ENCODE measurements at places on chromosomes 7 and 10.

DNA sequence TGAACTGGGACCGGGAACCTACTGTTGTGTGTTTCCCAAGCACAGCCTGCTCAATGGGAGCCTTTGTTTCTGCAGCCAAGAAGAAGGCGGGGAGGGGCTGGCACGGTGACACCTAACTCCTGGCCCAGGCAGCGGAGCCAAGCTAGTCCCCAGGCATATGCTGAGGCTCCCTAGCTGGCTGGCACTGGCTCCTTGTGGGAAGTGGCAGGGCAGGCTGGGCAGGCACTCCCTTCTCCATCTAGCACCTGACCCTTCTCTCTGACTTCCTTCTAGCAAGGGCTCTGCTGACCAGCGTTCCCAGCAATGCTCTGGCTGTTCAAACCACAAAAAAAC lies 325.0 kb downstream of the PLXNA4 start:
- no peak for DNase-seq

DNA sequence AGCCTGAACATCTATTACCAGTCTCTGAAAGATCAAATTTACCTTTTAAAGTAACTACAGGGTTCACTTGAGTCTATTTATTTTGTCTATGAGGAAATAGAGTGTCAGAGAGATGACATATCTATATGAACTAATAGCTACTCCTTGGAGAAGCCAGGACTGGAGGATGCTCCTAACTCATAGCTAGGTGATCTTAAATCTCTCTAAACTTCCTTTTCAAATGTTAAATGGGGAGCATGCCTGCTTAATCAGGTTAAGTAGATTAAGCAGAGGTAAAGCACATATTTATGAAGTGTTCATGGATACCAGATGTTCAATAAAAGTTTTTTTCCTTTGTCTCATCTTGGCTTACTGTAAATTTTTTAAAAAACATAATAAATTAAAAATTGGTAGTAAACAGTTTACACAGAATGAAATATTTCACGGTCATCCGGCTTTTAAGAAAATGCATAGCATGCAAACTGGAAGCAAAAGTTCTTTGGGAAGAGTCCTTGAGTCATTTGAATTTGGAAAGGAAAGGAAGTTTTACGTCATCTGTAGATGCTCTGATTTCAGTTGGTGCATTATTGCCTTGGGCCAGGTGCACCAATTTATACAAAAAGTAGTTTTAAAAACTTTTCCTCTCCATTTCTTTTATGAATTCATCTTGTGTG lies 155.1 kb downstream of the BICC1 start:
- DNase-seq: no peak

- no peak for DNase-seq
Measured at GRCh38 chr7:117017702-117018266, 64.5 kb downstream of the ST7 start.

DNA sequence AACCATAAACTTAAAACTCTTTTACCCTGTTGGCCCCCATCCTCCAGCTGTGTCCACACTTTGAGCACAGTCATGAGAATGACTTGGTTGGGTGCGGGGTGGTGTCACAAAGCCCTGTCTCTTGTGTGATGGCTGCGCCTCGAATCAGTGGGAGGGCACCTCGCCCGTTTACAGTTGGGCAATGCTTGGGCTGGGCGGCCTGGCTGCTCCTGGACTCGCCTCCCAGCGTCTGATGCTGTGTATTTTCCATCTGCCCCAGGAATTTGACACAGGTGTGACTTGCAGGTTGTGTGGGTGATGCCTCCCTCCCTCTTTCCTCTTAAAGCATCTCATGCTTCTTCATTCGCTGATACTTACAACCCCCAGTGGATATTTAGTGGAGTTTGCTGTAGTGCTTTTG lies 33.7 kb downstream of the CHST12 start:
- no peak for DNase-seq

DNA sequence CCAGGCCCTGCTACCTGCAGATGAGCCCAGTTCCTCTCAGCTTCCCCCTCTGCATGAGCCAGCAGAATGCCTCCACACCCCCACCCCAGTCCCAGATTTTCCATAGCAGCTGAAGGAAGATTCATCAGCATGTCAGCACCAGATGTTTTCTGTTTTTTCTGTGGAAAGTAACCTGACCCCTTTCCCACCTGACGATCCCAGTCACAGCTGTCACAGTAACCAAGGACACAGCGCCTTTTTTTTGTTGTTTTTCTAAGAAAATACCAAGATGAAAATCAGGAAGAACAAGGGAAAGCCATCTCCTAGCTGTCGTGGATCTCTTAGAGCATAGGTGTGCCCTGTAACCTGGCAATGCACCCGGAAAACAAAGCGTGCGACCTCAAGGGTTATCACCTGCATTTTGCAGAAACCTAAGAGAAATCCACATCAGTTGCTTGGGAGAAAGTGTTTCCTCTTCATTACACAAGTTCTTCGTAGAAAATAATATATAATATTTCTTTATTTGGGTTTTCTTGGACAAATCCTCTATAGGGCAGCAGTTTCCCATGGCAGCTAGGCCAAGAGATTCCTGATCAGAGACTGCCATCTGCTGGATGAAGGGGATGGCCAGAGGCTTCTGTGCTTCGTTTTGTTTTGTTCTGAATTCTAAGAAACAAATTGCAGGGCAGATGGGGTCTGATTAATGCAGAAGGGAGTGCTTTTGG lies 401.9 kb downstream of the TNS3 start:
- no peak for DNase-seq

GRCh38 chr10:133104963-133105640 lies 17.4 kb downstream of the ADGRA1 start:
- no peak for DNase-seq

GRCh38 chr10:24215196-24215595 lies 6.3 kb downstream of the KIAA1217 start:
- DNase-seq: no peak

- DNase-seq: no peak
Measured at GRCh38 chr10:120802935-120803334, 48.2 kb upstream of the WDR11 start.

DNA sequence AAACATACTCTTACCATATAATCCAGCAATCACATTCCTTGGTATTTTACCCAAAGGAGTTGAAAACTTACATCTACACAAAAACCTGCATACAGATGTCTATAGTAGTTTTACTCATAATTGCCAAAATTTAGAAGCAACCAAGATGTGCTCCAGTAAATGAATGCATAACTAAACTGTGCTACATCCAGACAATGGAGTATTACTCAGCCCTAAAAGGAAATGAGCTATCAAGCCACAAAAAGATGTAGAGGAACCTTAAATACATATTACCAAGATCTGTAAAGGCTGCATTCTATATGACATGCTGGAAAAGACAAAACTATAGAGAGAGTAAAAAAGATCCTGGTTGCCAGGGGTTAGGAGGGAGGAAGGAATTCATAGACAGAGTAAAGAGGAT lies 21.8 kb upstream of the CH25H start:
- DNase-seq: no peak

DNA sequence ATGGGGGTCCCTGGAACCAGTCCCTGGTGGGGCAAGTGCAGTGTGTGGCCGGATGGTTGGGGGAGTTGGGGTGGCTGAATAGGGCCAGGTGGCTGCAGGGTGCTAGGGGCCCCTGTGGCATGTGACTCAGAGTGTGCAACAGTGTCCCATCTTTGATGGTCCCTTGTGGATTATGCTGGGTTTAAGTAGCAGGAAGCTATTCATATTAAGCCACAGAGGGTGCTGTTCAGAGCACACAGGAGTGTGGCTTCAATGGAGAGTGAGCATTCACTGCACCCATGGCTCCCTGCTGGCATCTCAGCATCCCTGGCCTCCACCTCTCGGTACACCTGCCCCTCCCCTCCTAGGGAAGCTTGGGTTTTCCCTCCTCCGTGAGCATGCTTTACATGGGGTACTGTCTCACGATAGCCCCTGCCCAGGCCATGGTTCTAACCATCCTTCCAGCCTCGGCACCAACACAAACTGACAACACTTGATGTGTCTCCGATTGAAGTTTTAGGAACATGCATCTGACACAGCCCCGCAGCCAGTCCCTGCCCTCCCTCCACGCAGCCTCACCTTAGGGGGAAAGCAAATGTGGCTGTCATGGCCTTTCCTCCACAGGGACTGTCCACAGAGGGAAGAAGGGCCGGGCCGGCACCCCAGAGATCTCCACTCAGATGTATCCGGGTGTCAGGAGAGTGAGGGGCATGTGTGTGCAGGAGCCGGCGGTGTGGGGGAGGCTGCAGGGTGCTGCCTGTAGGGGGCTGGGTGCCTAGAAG lies 30.4 kb upstream of the PPIF start:
- no peak for DNase-seq

DNA sequence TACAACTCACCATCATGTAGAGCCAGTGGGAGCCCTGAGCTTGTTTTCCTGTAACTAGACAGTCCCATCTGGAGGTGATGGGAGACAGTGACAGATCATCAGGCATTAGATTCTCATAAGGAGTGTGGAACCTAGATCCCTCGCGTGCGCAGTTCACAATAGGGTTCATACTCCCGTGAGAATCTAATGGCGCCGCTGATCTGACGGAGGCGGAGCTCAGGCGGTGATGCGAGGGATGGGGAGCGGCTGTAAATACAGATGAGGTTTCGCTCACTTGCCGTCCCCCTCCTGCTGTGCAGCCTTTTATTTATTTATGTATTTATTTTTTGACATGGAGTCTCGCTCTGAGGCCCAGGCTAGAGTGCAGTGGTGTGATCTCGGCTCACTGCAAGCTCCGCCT lies 139.3 kb downstream of the CAMK1D start:
- DNase-seq: no peak

DNA sequence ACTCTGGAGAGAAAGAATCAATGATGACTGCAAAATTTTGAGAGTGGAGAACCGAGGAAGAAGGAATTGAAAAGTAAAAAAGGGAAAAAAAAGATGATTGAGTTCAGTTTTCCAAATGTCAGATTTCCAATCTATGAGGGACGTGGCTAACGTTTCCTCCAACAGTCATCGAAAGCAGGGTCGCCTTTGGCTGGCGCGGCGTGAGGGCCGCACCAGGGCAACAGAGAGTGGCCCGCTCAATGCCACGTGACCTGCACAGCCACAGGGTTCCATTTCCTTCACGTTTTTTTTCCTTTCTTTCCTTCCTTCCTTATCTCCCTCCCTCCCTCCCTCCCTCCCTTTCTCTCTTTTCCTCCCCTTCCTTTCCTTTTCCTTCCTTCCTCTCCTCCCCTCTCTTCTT lies 101.9 kb downstream of the WDR37 start:
- no peak for DNase-seq

DNA sequence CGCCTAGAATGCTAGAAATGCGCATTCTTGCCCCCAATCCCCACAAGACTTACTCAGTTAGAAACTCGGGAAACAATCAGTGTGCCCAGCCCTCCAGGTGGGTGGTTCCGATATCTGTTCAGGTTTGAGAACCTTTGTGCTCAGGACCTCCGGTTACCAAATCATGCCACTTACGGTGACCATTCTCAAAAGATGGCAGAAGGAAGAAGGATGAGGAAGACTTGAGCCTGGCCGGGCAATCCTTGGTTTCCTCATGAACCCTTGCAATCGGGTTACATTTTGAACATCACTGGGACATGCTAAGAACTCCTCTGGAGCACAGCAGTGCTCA lies 52.1 kb downstream of the RBM17 start:
- DNase-seq: no peak

DNA sequence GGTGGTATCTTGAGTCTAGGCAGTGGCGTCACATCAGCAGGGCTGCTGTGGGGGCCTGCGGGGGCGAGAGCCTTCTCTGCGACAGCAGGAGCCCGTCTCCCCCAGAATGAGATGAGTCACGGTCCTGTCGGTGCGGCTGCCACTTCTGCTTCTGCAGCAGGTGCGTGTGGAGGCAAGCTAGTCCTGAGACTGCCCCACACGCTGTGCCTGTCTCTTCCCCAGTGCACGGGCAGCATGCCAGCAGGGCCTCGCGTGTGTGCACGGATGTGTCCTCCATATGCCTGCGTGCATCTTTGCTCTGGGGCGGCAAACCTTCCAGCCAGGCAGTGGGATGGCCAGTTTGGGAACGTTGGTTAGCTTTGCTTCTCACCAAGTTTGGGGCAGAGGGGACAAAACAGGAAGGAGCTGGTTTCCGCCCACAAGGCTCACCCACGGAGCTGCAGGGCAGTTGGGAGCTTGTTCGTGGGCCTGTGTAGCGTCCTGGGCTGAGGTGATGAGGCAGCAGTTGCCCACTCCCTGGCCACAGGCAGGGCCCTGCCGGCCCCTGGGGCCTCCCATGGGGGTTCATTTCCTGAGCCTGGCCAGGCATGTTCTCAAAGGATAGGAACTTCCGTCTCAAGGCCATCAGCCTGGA lies 60.8 kb upstream of the PPIF start:
- peak; percentile 64 for DNase-seq

GRCh38 chr10:88735661-88736060 lies 24.2 kb upstream of the LIPN start:
- no peak for DNase-seq

DNA sequence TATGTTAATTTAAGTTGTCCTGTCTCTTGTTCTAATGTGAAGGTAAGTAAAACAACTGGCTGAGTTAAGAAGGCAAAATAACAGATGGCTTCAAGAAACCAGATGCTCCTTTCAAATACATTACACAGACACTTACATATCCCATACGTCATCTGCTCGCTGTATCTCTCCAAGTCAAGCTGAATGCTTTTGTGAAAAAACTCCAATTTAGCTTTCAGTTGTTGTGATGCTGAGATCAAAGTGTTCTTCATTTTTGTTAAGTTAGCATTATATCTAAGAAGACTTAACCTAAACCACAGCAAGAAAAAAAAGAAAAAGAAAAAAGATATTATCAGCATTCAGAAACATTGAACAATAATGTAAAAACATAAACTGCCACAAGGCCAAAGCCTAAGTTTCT lies 18.5 kb upstream of the ERLIN1 start:
- no peak for DNase-seq

DNA sequence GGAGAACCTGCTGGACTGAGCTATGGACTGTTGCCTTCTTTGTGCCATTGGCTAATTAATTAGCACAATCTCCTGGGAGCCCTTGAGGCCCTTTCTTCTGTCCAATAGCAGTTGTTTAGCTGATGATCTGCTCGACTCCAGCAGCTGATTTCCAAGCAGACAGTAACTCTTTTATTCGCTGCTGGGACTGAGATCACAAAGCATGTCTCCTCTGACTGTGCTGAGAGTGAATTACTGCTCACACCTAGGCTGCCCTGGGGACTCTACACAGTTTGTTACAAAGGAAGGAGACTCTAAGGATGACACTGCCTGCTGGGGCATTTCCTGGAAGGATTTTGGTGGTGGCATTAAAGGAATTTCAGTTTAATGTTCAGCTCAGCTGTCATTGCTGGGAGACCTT lies 31.4 kb downstream of the CASP7 start:
- DNase-seq: no peak

DNA sequence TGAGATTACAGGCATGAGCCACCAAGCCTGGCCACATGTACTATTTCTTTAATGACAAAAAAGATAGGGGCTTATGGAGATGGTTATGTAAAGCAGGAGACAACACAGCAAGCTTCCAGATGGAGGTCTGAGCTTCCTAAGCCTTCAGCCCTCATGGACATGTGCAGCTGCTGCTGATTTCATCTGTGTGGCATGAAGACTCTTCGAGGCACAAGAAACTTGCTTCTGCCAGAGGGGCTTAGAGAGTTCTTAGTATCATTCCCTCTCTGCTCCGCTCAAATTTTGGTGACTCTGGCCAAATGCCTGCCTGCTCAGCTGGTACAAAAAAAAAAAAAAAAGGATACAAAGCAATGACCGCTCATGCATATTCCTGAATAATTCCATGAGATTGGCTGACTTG lies 552.5 kb downstream of the TYW1 start:
- DNase-seq: no peak
